ENCODE measurements at places on chromosomes 2 and 18.

DNA sequence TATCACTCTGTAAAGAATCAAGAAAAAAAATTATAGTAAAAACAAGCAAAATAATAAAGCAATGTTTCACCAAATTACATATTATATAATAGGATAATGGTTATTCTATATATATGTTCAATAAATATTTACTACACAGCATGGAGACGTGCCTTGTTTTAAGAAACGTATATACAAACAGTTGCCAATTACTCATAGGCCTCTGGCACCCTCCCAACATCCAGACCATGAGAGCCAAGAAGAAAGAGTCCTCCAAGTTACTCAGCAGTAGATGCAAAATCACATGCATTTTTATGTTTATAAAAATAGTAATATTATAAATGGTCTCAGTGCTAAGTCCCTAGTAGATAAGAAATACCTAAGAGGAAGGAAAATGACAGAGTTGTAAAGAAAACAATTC is 64.8 kb downstream of the REV1 start:
- no peak for DNase-seq

GRCh38 chr2:166184789-166185188 is 57.0 kb upstream of the SCN1A start:
- no peak for DNase-seq

DNA sequence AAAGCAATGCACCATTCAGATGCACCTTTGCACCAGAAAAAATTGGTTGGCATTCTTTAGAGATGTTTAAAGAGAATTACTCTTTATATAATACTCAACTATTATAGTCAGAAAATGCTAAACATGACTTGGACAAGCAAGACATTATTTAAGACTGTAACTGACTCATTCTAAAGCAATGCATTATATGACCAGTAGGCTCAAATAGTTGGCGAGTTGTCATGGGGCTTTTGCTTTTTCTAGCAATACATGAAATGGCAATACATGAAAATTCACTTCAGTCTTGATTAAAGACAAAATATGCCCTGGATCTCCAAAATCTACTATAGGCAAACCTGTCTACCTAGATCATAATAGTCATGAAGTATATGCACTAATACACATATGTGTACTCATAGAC is 216.9 kb upstream of the VWC2L start:
- no peak for DNase-seq

DNA sequence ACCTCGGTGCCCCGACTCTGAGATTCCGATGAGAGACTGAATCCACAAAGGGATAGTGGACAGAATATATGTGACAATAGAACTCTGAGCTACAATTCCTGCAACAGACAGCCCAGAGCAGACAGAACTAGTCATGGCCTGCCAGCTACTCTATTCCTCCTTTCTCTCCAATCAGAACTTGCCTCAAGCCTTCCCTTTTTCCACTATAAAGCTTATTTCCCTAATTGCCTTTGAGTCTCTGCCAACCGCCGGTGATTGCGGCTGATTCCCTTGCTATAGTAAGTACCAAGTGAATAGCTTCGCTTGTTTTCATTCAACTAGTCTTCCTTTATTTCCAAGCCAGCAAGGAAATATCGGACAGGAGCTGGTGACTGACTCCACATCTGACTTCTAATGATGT is 96.8 kb downstream of the DSC3 start:
- DNase-seq, result no peak

DNA sequence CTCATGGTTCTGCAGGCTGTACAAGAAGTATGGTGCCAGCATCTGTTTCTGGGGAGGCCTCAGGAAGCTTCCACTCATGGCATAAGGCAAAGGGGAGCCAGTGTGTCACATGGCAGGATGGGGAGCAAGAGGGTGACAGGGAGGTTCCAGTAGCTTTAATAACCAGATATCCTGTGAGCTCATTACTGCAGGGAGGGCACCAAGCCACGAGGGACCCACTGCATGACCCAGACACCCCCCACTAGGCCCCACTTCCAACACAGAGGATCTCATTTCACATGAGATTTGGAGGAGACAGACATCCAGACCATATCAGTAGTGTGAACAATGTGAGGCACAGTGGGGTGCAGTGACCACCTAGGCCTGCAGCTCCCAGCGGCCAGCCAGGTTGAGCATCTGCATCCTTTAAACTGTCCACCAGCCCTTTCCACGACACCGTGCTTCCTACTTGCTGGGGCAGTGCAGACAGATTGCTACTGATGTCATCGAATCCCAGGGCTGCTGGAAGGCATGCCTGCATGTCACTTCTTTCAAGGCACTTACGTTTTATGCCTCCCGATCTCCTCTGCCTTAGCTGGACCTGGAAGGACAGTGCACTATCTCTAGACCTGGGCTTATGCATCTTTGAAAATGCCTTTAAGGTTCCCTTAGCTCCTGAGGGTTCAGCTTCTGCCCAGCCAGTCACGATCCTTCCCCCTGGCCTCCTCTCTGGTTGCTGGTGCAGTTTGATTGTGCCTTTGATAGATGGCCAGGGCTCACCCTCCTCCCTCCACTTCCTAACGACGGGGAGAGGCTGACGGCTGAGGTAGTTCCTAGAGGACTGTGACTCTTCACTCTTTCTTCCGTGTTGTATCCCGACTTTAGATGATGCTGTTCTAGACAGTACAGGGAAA is 174.3 kb downstream of the FAM210A start:
- no peak for DNase-seq

GRCh38 chr2:38581193-38582147 is 21.3 kb downstream of the HNRNPLL start:
- DNase-seq, result peak; percentile 33

GRCh38 chr18:26002375-26002910 is 88.0 kb downstream of the SS18 start:
- no peak for DNase-seq

GRCh38 chr18:56276466-56276865 is 361.9 kb downstream of the TXNL1 start:
- no peak for DNase-seq

- DNase-seq, result no peak
These were observed 167.0 kb upstream of the HAAO start for GRCh38 chr2:42959234-42960001.

- DNase-seq, result no peak
These were observed 6.3 kb downstream of the ALPG start for GRCh38 chr2:232412986-232413385.

GRCh38 chr18:71725256-71725655 is 818.9 kb downstream of the CBLN2 start:
- no peak for DNase-seq

DNA sequence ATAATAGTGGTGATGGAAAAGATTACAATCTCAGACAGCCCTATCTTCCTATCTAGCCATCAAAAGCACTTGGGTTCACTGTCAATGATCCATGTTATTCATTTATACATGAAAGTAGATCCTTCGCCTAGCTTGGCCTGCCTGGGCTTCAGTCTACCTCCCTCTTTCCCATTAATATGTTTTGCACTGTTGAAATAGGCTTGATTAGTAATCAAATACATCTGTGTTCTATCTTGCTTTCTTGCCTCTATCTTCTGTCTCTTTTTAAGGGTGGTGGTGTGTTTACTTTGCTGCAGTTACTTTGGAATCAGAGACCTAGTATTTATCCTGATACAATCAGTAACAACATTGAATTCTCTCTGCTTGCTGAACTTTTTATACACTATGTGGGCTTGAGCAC is 521.2 kb downstream of the TNS1 start:
- no peak for DNase-seq

DNA sequence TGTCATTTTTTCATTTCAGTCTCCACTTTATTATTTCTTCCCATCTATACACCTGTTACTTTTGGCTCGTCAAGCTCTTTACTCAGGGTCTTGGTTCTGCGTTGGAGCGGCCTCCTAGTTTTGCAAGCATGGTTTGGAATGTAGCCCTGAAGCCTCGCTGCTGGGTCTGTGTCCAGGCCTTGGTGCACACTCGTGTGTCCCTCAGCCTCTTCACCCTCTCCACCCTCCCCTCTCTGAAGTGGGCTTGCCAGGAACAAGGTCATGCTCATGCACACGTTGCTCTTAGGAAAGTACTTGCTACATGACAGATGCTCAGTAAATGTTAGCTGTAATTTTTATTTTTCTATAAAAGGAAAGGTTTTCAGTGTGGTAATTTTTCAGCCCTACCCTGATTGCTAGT is 147.0 kb downstream of the ATP9B start:
- no peak for DNase-seq

DNA sequence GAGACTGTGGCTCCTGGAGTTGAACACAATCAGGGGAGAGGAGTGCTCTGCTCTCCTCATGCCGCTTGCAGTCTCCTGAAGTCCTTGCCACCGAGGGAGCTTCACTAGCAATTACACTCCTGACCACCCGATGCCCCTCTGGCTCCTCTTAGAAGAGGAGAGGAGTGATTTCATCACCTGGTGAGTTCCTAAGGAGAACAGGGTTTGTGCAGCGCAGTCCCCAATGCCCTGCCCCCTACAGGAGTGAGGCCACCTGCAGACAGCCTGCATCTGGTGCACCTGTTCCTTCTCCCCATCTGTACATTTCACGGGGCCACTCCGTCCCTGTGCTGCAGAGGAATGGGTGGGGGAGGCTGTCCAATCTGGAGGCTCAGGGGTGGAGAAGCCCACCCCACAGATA is 267.2 kb downstream of the HRH4 start:
- peak; percentile 8 for DNase-seq

- DNase-seq, result no peak
These were observed 97.2 kb downstream of the PIK3C3 start for GRCh38 chr18:42052122-42052708.

- no peak for DNase-seq
These were observed 1782.1 kb upstream of the CELF4 start for GRCh38 chr18:39347701-39348100.

GRCh38 chr2:29923110-29923721 is 1.8 kb upstream of the ALK start:
- peak; percentile 38 for DNase-seq

GRCh38 chr2:179264368-179265081 is at the start of gene SESTD1:
Gene SESTD1, minus strand, starts transcription at chr2:179264832. Its CDS starts 72,991 bp downstream, at chr2:179191841.
- DNase-seq, result peak; percentile 47

DNA sequence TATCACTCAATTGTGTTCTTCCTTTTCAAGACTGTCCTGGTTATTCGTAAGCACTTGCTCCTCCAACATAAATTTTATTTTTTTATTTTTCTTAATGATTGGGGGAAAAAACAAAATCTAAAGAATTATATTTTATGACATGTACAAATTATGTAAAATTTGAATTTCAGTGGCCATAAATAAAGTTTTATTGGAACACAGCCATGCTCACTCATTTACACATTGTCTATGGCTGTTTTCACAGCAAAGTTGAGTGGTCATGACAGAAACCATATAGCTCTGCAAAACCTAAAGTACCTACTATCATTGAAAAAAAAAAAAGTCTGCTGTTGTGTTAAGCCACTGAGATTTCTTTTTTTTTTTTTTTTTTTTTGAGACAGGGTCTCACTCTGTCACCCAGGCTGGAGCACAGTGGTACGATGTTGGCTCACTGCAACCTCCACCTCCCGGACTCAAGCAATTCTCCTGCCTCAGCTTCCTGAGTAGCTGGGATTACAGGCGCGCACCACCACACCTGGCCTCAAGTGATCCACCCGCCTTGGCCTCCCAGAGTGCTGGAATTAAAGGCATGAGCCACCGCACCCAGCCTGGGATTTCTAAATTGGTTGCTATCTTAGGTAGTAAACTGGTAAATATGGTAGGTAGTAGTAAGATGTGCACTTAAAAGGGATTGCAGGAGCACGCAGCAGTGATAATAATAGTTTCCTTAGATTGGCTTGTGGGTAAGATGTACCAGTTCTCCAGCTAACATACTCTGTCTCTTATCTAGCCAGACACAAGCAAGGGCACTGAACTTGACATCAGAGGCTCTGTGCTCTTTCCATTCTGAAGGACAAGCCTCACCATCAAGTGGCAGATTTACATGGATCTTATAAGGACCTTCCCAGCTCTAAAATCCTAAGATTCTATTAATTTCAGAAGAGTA is 44.4 kb downstream of the KCNG3 start:
- DNase-seq, result no peak

GRCh38 chr18:9835825-9836224 is 49.9 kb upstream of the TXNDC2 start:
- DNase-seq, result no peak

- DNase-seq, result no peak
These were observed 813.2 kb downstream of the RNF144A start for GRCh38 chr2:7730449-7730848.

GRCh38 chr2:16817305-16818202 is 151.9 kb upstream of the CYRIA start:
- DNase-seq, result no peak

DNA sequence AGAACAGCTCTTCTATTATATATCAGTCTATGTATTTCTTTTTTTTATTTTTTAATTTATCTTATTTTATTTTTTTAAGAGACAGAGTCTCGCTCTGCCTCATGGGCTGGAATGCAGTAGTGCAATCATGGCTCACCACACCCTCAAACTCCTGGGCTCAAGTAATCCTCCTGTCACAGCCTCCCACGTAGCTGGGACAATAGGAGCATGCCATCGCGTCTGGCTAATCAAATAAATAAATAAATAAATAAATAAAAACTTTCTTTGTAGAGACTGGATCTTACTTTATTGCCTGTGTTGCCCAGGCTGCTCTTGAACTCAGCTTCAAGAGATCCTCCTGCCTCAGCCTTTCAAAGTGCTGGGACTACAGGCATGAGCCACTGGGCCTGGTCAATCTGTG is 117.0 kb downstream of the RBMS1 start:
- no peak for DNase-seq

GRCh38 chr2:20356042-20356441 is 5.4 kb upstream of the PUM2 start:
- DNase-seq, result no peak

GRCh38 chr2:230795856-230796255 is 68.9 kb upstream of the ITM2C start:
- no peak for DNase-seq

GRCh38 chr2:105369777-105370690 is 28.8 kb downstream of the FHL2 start:
- no peak for DNase-seq

- no peak for DNase-seq
These were observed 8.9 kb upstream of the GALM start for GRCh38 chr2:38656866-38657480.

GRCh38 chr18:13233787-13234783 is 15.5 kb downstream of the LDLRAD4 start:
- DNase-seq, result no peak

- DNase-seq, result peak; percentile 66
These were observed 87.8 kb downstream of the UPP2 start for GRCh38 chr2:158189526-158189925.

GRCh38 chr2:203453858-203454451 is 81.1 kb downstream of the RAPH1 start:
- DNase-seq, result no peak

DNA sequence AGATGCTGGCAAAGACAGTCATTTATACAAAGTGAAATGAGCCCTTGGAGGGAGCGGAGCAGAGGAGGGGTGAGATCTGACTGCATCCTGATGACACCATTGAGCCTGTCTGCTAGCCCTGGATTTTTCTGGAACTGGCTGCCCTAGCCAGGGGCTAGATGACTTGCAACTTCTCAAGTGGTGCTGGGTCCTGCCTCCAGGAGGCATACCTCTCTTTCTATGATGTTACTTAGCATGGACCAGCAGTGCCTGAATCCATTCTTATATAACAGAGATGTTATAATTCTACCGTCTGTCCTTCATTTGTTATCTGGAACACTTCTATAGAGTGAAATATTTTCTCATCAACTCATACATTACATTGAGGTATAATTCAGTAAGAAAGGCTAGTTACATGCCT is 8.5 kb upstream of the TWIST2 start:
- no peak for DNase-seq

- DNase-seq, result no peak
These were observed 111.5 kb upstream of the THSD7B start for GRCh38 chr2:136653861-136654260.

GRCh38 chr18:48994044-48994651 is 43.4 kb upstream of the SMAD7 start:
- DNase-seq, result no peak

- DNase-seq, result no peak
These were observed 7.9 kb downstream of the ALPP start for GRCh38 chr2:232386490-232386739.

Data from NCI-H1930 (cell line).